ENCODE measurements at places on chromosomes 5 and 9.

DNA sequence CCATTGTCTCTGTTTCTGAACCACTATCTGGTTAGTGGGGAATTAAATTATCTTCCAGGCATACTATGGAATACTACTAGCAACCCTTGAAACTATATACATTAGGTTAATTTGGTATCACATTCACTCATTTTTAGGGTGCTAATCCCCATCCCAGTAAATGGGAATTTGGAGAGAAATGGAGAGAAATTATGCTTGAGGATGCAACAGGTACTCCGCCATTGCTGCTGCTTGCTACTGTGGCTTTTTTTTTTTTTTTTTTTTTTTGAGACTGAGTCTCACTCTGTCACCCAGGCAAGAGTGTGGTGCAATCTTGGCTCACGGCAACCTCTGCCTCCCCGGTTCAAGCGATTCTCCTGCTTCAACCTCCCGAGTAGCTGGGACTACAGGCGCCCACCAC, 66.1 kb downstream of the AK8 start:
- no peak for DNase-seq

GRCh38 chr9:93345643-93346230, 105.7 kb upstream of the FAM120A start:
- DNase-seq = no peak

DNA sequence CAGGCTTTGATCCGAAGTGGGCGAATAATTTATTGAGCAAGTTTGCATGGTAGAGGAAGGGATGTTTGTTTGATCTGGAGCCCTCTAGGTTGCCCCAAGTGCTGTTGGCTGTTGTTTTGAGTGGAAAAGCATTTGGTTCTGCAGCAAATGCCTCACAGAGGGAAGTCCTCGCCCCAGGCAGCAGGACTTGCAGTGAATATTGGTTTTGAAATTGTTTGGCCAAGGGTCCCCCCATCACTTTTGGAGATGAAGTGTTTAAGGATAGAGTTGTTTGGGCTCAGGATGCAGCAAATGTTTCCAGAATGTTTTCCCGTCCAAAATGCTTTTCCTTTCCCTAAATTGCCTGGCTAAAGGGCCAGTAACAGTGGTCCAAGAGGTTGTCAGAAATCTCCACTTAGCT, 3.1 kb downstream of the JADE2 start:
- DNase-seq = no peak

- DNase-seq = peak; percentile 48
Observed at GRCh38 chr5:16467363-16468219, 2.0 kb upstream of the ZNF622 start.

DNA sequence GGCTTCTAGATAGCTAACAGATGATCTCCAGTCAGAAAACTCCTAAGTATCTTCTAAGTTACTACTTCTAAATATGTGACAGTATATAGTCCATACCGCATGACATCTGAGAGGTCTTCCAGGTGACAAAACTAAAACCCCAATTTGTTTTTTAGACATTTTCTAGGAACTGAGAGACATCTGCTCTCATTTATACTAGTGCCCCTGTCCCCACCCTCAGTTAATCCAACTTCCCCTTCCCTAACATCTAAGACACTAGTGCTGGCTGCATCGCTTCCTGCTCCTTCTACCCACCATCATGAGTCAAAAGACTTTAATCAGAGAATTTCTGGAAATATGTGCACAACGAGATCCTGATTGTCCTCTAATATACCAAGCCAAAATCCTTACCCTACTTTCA, 37.9 kb downstream of the FBXW11 start:
- DNase-seq = no peak

DNA sequence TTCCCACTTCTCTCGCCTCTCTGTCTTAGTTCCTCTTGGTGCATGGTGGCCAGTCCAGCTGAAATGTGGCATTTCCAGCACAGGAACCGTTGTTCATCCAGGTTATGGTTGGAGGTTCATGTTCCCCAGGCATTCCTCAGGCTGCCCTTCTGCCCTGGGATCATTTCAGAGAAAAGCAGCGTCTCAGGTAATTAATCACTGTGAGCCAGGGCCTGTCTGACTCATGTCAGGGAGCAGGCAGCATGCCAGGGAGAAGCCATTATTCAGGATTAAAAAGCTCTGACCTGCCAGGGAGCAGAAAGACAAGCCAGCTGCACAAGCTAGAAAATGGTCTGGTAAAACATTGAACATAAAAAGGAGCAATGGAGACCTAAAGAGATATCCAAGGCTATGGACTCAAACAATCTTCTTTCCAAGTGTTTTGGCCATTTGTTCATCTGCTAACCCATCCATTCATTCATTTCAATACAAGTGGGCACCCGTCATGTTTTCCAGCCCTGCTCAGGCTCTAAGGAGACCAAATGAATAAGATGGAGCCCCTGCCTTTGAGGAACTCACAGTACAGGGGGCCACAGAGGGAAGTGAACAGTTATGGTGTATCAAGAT, 241.4 kb downstream of the DRD1 start:
- peak; percentile 23 for DNase-seq

- peak; percentile 31 for DNase-seq
Observed at GRCh38 chr5:162487528-162488525, 420.3 kb downstream of the GABRG2 start.

DNA sequence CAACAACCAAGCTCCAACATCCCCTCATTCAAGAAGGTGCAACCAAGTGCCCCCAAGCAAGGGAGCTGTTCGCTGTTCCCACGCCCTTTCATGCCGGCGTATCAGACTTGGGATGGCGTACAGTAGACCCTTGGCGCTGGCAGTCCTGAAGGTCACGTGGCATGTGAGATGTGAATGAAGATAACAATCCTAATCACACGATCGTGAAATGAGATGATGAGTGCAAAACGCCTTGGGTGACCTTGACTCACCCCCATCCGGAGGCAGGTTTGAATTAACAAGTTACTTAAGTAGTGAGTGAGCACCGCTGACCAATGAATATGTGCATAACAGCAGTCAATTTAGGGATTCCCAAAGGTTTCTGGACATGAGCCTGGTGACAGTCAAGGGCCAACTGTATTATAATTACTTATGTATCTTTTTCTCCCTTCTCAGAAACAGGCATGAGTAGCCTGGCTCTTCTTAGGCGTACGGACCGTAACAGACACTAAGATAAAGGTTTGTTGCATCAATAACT, 150.2 kb downstream of the TTLL11 start:
- no peak for DNase-seq

DNA sequence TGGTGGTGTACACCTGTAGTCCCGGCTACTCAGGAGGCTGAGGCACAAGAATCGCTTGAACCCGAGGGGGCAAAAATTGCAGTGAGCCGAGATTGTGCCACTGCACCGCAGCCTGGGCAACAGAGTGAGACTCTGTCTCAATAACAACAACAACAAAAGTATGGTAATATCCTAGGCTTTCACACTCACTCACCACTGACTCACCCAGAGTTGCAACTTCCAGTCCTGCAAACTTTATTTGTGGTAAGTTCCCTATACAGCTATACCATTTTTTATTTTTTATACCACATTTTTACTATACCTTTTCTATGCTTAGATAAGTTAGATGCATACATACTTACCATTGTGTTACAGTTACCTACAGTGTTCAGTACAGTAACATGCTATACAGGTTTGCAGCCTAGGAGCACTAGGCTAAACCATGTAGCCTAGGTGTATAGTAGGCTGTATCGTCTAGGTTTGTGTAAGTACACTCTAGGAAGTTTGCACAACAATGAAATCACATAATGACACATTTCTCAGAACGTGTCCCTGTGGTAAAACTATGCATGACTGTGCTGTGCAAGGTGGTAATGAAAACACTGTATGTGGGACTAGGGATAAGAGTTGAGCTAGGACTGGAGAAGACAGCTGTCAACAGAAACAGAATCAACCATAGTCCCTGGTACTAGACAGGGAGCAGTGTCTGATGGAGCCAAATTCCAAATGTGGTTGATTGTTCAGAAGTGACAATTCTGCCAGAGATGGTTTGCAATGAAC, 109.5 kb upstream of the RAD23B start:
- DNase-seq = no peak

GRCh38 chr5:1805736-1806135, 4.5 kb downstream of the NDUFS6 start:
- no peak for DNase-seq

DNA sequence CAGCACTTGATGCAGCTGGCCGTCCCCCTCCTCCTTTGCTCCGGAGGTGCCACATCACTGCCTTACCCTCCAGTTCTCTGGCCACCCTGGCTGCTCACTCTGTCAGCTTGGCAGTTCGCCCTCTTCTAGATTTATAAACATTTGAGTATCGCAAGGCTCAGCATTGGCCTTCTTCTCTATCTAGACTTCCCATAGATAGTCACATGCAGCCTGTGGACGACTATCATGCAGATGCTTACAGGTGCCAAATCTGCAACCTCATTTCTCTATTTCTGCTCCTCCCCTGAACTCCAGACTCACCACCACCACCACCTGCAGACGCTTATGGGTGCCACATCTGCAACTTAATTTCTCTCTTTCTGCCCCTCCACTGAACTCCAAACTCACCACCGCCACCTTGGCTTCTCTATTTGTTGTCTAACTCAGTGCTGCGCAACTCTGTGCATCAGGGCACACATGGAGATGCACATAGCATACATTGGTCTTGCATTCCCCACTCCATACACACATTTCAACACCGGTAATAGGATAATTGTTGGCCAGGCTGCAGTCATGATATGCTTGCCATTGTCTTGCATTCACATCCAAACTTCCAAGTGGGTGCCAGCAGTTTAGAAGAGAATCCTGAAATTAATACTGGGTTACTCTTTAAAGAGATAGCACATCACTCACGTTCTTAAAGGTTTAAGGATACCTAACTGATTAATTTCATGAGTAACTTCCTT, 1.9 kb upstream of the DAP start:
- no peak for DNase-seq

DNA sequence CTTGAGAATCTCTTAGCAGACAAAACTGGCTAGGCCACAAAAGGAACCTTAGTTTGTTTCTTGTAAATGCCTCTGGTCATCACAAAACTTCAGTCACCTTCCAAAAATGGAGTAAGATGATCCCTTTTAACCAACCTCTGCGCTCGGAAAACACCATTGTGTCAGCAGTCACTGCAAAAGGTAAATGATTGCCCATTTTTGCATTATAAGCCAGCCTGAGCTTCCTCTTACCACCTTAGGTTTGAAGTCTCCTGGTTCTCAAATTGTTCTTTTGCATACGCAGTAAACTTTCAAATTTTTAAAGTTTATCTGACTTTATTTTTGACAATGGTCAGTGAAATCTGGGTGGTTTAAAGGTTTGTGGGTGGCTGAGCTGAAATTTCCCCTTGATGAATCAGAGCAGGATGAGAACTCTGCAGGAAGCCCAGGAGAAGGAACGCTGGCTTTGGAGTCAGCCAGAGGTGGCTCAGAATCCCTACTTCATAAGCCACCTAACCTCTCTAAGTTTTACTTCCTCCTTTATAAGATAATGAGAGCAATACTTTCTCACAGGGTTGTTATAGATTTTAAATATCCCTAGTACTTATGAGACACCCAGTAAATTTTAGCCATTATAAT, 131.4 kb downstream of the MED10 start:
- DNase-seq = no peak

Measured in fibroblast of skin of scalp (primary cell).